K562 (cell line): ENCODE measurements at places on chromosomes 12 and 14.

DNA sequence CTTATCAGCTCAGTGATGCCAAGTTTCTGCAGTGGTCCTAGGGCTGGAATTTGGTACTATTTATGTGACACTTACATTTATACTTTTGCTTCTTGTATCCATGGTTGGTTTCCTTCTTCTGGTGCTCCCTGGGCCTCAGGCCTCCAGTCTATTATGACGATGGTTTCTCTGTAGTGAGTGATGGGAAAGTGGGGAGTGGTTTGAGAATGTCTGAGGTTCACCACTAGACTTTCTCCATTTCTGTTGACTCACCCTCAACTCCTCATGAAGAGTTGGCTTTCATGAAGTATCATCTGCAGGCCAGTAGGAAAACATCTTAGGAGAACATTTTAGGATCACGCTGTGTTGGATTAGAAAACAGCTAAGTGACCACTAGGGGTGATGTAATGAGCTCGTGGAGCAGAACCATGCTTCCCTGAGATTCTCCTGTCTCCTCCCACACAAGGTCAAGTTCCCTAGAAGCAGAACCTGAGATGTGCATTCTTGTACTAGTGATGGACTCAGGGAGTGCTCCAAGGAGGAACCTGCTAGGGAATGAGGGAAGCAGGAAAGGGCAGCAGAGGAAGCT is 32.1 kb downstream of the RPH3A start:
- DNase-seq = no peak

DNA sequence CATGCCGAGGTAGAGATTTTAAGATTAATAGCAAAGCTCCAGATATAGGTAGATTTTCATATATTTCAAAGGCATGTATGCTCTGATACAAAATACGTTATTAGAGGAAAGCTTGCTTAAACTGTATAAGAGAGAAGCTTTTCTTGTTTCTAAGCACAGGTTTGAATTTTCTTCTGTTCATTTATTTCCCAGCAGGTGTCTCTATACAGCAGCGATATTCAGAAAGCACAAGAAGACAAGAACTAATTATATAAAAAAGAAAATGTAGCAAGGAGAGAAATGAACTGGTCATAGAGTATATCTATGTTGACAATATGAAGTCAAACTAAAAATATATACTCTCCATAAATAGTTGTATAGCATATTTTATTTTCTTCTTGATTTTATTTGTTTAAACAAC is 307.4 kb upstream of the NOVA1 start:
- no peak for DNase-seq

- no peak for DNase-seq
Measured at GRCh38 chr14:96849733-96850132, 52.6 kb downstream of the VRK1 start.

- DNase-seq = no peak
Measured at GRCh38 chr12:55933169-55933798, 2.3 kb downstream of the DGKA start.

DNA sequence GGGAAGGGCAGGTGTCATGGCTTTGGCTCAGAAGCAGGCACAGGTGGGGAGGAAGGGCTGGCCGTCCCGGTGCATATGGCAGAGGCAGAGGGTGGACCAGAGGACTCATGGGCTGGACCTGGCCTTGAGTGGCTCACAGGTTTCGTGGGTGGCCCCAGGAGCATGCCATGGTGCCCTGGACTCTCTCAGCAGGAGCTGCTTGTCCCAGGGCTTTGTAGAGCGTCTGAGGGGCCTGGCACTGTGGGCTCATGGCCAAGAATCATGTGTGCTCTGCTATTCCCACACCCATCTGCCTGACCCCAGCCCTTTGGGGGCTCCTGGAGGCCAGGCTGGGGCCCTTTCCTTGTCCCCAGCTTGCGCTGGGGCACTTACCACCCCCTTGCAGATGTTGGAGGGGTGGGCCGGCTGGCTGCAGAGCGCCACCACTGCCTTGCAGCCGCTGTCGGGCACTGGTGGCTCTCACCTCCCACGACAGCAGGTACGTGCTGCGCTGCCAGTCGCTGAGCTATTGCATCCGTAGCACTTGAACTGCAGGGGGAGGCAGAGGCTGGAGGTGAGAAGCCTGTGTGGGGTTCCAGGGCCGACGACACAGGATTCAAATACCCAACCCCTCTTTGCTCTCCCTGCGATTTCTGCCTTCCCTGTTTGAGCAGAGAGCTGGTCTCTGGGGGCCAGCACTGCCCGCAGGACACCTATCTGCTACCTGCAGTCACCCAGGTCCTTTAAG is 187.4 kb upstream of the PRMT8 start:
- DNase-seq = no peak

DNA sequence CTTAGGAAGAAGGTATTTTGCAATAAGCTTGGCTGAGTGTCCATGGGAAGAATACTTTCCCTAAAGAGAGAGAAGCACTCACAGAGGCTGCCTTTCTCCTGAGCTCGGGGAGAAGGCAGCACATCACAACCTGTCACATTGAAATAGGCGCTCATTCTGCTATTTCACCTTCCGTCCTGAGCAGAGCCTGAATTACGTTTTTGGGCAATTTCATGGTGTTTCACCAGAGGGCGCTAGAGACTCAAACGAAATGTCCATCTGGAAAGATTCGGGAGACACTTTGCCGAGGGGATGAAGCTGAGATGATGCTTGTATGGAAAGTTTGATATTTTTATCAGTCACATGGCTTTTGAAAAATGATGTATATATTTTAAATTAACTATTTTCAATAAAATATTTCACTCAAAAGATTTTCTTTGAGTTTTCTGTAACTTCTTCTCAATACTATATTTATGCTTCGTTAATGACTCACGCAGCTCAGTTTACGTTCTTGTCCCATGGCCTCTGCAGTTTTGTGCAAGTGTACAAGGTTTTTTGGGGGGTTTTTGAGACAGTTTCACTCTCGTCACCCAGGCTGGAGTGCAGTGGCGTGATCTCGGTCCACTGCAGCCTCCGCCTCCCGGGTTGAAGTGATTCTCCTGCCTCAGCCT is 17.4 kb upstream of the B4GALNT3 start:
- peak; percentile 39 for DNase-seq

- DNase-seq = no peak
Measured at GRCh38 chr12:126347421-126347820, 1282.2 kb downstream of the AACS start.

DNA sequence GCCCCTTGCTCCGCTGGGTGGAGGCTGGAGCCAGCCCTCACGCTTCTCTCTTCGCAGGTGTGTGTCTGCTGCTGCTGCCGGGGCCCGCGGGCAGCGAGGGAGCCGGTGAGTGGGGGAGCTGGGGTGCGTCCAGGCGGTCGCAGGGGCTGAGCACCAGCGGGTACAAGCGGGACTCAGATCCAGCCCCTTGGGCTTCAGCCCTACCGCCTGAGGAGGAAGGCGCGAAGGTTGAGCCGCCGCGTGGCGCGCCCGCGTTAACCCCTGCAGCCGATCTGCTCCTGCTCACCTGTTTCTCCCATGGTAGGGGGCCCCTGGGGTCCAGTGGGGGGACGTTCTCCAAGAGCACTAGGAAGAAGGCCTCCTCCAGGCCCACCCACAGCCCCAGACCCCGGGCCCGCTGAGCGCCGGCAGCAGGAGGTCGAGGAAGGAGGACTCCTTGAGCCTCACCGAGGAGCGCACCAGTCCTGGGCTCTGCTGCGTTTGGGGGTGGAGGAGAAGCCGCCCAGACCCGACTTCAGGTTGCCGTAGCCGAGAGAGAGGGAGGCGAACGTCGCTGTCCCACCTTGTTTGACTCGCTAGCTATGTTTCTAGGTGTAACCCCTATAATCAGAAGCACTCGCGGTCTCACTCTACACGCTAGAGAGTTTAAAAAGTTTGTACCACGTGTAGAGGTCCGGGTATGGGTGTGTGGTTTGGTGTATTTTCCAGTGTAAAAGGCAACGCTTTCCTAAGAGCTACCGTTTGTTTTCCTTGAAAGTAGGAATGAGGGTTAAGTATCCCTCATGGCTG is 834 bp downstream of the COCH start:
- peak; percentile 34 for DNase-seq

GRCh38 chr12:71671816-71672215 is 7.7 kb downstream of the THAP2 start:
- DNase-seq = peak; percentile 47

DNA sequence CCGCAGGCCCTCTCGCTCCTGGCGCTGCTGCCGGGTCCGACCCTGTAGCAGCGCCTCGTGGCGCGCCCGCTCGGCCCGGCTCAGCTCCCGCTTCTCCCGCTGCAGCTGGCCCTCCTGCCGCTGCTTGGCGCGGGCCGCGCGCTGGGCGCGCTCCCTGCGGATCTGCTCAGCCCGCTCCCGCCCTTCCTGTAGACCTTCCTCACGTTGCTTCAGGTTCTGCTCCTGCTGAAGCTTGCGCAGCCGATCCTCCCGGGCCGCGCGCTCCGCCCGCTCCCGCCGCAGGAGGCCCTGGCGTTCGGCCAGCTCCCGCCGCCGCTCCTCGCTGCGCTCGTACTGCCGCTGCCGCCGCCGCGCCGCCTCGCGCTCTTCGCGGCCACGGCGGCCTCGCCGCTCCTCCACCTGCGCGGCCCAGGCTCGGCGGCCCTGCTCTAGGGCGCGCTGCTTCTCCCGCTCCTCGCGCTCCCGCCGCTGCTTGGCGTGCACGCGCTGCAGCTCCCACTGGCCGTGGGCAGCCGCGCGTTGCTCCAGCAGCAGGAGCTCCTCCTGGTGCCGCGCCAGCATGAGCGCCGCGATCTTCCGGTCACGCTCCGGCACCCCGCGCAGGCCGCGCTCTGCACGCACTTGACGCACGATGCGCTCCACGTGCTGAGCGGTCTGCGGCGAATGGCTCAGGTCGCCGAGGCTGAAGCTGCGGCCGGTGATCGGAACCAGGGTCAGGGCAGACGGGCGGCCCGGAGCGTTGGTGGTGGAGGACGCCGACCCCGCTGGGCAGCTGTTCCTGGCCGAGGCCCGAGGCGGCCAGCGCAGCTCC is 2.4 kb downstream of the CCDC177 start:
- peak; percentile 16 for DNase-seq

- DNase-seq = no peak
Measured at GRCh38 chr14:30623412-30624131, 1.5 kb downstream of the SCFD1 start.

- DNase-seq = no peak
Measured at GRCh38 chr14:85438001-85438400, 91.9 kb upstream of the FLRT2 start.

- no peak for DNase-seq
Measured at GRCh38 chr14:85728476-85729065, 198.6 kb downstream of the FLRT2 start.

GRCh38 chr14:27845241-27845850 is 921.2 kb upstream of the FOXG1 start:
- peak; percentile 70 for DNase-seq

- no peak for DNase-seq
Measured at GRCh38 chr14:97270308-97270707, 473.1 kb downstream of the VRK1 start.

- DNase-seq = no peak
Measured at GRCh38 chr14:67050896-67051295, 138.3 kb upstream of the GARIN2 start.

DNA sequence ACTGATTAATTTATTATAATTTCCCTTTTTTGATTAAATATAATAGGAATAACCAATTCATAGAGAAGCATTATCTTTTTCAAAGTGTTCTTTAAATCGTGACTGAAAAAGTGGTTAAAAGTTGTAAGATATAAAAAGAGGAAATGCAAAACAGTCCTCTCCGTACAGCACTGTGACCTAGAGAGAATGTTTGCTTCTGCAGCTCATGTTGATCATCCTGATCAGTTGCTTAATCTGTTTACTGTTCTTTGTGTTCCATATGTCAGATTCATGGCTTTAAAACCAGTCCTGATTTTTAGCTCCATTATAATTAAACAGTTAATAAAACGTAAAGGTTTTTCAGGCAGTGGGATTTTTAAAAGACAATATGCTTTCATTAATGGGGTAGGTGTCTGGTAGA is 4.7 kb downstream of the TTC8 start:
- DNase-seq = no peak

DNA sequence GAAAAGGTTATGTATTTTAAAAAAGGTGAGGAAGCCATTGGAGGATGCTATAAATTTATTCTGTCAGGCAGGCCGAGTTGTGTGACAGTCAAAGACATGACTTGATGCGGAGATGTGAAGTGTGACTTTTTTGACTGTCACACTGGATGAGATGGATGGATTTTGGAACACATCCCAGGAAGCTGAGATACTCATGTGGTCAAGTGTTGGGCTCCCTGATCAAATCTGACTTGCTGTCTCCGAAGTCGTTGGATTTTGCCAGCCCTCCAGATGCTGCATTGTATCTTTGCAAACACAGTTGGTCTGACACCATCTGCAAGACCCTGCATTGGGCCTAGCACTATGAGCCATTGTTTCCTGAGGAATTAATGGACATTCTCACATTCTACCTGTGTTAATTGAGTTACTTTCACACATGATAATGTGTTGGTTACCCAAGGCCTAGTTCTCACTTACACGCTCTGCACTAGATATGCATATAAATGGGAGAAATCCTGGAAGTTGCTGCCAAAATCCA is 204.0 kb upstream of the PRKD1 start:
- DNase-seq = no peak

DNA sequence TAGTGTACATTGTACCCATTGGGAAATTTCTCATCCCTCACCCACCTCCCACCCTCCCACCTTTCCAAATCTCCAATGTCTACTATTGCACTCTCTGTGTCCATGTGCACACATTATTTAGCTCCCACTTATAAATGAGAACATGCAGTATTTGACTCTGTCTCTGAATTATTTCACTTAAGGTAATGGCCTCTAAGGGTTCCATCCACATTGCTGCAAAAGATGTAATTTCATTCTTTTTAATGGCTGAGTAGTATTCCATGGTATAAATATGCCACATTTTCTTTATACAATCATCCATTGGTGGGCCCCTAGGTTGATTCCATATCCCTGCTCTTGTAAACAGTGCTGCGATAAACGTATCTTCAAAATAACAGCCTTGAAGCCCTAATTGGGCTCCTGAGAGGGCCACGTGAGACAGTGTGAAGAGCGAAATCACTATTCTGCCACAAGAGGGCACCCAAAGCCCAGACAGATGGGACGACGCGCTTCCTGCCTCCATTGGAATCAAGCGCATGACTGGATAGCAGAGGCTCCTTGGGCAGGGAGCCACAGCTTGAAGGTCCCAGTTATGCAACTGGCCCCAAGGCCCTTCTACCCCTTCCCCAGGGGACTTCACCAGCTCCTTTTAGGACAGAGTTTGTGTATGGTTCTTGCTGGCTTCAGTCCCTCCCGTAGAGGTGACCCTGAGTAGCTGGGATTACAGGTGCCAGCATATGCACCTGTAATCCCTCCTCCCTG is 21.3 kb upstream of the CD27 start:
- DNase-seq = peak; percentile 73

GRCh38 chr12:109727039-109727723 is 13.6 kb downstream of the FAM222A start:
- no peak for DNase-seq

DNA sequence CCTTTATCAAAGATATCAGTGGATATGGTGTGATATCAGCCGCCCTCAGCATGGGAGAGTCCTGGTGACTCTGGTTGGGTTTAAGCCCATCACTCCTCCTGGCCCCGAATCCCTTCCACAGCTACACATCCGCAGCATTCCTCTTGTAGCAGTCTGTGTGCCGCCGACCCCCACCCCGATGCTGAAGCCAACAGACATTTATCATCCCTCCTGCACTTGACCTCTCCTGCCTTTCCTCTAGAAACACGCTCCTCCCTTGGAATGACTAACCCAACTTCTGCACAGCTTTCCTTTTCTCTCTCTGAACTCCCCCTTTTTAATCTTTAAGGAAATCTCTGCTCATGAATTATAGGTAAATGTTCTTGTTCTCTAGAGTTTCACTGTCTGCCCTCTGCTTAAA is 250.9 kb upstream of the FOXN3 start:
- no peak for DNase-seq

- DNase-seq = no peak
Measured at GRCh38 chr14:70002589-70003346, 123.6 kb downstream of the SMOC1 start.
